Left renal cortex interstitium (tissue), 4 donors: ENCODE measurements at places on chromosomes 13 and 19. TPM values are rescaled to one million over a fixed set of nuclear protein-coding genes. Genes with fewer than 3 reads are reported as not detected.

- DNase-seq, result no peak
Observed at GRCh38 chr13:99463646-99464397, 37.5 kb upstream of the TM9SF2 start.

DNA sequence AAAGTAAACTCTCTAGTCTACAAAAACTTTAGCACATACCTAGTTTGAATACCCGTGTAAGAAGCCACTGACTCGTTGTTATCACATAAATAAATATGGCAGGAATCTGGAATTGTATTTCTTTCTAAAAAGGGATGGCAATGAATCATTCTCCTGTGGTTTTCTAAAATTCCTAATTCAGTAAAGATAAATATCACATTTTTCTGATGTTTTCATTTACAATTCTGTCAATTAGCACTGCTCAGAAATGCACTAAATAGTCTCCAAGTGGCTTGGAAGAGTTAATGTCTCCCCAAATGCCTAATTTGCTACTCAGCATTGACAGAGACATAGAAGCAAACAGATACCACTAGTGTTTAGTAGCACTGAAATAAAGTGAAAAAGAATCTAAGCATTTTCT, 547.7 kb upstream of the SLITRK1 start:
- no peak for DNase-seq

- DNase-seq, result no peak
Observed at GRCh38 chr19:51489113-51489512, 10.8 kb downstream of the CEACAM18 start.

GRCh38 chr13:72129117-72129516, 262.1 kb upstream of the DACH1 start:
- DNase-seq, result no peak

DNA sequence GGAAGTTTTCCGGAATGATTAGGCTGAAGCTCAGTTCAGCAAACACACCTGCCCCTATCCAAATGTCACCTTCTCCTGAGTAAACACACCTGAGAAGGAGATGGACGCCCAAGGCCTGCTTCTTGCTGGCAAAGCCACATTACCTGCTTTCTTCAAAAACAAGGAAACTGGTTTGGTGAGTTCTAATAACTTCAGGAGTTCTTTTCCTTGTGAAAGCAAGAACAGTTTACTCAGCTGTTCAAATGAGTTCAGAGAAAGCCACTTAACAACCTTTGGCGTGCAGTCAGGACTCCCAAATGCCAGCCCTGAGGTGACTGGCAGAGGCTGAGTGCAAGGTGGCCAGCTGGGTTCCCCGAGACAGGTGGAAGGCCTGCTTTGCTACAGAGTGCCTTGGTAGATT, 160.5 kb downstream of the STK24 start:
- no peak for DNase-seq

GRCh38 chr13:60887711-60888110, 490.7 kb downstream of the TDRD3 start:
- no peak for DNase-seq

GRCh38 chr13:113129921-113130750, 7.5 kb downstream of the F10 start:
- DNase-seq, result no peak

DNA sequence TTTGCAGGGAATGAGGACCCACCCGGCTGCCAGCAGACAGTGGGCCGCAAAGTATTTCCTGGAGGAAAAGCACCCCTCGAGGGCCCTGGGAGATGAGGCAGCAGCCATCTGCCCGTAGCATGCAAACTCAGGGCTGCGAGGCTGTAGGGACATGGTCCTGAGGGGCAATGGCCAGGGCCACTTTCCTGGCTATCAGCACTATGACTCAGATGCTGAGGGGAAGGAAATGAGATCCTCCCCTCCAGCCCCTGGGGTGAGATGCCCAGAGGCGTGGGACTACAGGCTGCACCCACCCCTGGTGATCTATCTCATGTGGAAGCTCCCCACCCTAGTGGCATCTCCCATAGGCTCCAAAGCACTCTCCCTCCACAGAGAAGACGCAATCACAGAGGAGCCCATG, 80.1 kb downstream of the SLC7A1 start:
- DNase-seq, result no peak

DNA sequence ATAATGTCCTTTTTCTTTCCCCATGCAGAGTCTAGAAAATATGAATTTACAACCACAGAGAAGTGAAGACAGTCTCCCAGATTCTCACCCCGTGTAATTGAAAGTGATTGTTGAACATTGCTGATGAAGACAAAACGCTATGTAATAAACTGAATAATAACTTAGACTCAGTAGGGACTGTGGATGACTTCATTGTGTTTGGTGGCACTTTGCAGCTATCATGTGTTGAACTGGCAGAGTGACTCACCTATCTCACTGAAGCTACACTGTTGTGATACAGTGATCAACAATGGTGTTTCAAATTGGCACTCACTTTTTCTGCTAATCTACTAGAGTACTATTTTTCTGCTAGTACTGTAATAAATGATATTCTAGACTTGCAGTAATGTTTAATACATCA, 261.3 kb downstream of the DACH1 start:
- no peak for DNase-seq

DNA sequence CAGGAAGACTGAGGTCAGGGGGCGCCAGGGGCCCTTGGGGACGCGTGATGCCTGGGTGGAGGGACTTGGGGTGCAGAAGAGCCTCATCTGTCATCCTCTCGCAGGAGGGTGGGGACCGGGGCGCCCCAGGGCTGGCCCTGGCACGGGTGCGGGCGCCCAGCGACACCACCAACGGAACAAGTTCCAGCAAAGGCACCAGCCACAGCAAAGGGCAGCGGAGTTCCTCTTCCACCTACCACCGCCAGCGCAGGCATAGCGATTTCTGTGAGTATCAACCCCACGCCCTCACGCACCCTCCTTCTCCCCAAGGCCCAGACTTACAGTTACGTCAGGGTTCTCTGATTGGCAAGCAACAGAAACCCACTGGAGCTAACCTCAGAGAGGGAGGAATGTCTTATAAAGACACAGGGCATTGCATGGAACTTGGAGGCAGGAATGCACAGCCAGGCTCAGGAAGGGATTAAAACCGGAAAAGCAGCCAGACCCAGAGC, 29.4 kb downstream of the MARK4 start:
- no peak for DNase-seq

DNA sequence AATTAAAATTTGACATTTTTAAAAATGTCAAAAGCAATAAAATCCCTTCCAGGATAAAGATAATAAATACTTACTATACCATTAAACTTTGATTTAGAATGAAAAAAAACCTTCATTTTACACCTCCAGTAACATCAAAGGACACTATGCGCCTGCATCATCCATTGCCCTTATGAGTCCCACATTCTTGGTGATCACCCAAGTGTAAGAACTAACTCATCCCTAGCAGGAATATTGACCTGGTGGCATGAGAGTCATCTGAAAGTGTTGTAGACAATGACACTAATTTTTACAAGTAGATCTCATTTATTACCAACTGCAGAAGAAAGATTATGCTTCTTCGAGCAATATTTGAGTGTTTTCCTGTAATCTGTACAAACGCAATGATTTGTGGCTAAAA, 1128.9 kb downstream of the EFNB2 start:
- no peak for DNase-seq

DNA sequence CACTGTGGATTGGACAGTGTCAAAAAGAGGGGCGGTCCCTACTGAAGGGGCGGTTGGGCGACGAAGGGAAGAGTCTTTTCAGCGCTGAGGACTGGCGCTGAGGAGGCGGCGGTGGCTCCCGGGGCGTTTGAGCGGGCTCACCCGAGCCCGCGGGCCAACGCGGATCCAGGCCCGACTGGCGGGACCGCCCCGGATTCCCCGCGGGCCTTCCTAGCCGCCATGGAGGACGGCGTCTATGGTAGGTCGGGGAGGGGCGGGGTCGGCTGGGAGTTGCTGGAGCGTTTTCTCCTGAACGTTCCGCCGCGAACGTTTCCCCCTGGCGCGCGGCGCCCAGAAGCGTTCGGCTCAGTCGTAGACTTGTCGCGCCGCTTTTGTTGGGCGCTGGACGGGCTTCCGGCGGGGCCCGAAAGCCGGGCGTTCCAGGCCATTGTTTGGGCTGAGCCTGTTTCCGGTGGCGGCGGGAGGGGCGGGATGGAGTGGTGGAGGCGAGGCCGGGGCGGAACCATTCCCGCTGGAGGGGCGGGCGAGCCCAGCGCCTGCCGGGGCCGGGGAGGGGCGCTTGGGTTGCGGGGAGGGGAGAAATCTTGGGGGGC, at the start of gene CYTH2:
CYTH2 (plus strand) TSS at position 81 of the 593 bp plus-strand sequence; CDS start at position 220, 139 bp downstream.
- DNase-seq, result no peak

DNA sequence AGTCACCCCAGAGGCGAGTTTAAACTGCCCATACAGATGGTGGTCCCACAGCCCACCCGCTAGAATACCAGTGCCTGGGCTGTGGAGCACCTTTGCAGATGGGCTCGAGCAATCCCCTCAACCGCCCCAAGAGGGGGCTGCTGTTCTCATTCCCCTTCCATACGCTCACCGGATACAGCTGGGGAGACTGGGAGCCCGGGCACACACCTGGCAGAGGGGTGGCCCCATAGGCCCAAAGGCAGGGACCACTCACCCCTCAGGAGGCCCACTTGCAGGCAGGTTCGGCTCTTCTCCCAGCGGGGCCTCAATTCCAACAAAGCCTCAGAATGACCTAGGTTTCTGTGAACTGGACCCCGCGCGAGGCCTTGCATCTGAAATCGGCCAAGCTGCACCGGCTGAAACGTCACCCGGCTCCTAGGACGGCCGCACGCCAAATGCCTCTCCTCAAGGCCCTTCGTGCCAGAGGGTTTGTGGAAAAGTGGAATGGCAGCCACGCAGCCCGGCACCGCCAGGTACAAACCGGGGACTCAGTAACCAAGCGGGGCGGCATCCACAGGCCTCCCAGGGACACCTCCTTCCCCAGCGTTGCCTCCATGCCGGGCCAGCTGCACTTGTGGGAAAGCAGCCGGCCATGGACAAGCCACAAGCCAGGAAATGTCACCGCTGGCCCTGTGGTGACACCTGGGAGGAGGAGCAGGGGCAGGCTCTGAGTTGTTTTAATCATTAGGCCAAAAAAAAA, 18.7 kb downstream of the MLLT1 start:
- DNase-seq, result no peak

GRCh38 chr13:59673286-59673685, 490.4 kb downstream of the DIAPH3 start:
- no peak for DNase-seq

GRCh38 chr19:29837996-29838395, 26.2 kb downstream of the CCNE1 start:
- no peak for DNase-seq

GRCh38 chr19:19738564-19738963, 5.7 kb upstream of the ZNF14 start:
- DNase-seq, result no peak

DNA sequence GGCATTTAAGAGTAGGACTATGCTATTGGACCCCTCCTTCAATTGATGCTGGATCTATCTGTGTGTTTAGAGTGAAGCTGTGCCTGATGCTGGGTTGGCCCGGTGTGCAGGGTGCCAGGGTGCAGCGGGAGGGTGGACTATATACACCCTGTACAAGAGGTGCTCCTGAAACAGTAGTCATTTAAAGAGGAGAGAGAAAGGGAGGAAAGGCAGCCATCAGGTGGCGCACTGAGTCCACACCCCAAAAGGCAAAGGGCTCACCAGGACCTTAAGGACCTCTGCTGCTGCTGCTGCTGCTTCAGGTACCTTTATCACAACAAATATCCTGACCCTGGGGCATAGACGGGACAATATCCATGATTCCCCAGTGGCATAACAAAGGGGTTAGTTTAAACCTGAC, 39.4 kb downstream of the ZNF136 start:
- no peak for DNase-seq

DNA sequence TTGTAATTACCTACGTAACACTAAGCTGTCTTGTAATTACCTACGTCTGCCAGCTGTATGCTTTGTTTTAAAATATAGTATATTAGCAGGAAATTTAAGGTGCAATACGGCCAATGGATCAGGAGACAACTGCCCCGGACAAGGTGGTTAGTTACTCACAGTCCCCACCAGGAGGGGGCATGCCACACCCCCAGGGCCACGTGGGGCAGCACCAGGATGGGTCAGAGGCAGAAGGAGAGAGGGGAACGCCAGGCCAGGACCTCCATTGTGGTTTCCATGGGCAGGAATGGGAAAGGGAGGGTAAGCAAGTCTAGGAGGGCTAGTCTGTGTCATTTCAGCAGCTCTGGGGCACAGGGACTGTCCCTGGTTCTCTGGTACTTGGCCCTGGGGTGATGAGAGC, 140.1 kb downstream of the URI1 start:
- no peak for DNase-seq

DNA sequence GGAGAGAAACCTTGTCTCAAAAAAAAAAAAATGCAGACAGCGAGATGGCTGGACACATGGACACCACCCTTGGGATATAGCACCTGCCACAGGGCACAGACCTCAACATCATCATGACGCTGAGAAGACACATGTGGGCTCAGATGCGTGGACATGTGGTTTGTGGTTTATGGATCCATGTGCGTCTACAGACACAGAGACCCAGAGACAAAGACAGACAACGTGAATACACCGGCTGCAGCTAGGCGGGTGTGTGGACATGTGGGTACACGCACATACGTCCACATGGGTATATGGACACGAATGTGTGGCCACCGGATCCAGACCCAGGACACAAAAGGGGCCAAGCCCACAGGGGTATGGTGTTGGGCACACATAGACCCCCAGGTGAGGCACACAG, 1.3 kb downstream of the TNFSF14 start:
- no peak for DNase-seq

- no peak for DNase-seq
Observed at GRCh38 chr13:23671377-23671776, 101.2 kb downstream of the TNFRSF19 start.

- no peak for DNase-seq
Observed at GRCh38 chr19:3137119-3137518, 1.3 kb downstream of the GNA15 start.

- no peak for DNase-seq
Observed at GRCh38 chr19:49430172-49430677, 5.0 kb downstream of the GFY start.

- no peak for DNase-seq
Observed at GRCh38 chr19:50992666-50993035, 8.8 kb downstream of the KLK8 start.

DNA sequence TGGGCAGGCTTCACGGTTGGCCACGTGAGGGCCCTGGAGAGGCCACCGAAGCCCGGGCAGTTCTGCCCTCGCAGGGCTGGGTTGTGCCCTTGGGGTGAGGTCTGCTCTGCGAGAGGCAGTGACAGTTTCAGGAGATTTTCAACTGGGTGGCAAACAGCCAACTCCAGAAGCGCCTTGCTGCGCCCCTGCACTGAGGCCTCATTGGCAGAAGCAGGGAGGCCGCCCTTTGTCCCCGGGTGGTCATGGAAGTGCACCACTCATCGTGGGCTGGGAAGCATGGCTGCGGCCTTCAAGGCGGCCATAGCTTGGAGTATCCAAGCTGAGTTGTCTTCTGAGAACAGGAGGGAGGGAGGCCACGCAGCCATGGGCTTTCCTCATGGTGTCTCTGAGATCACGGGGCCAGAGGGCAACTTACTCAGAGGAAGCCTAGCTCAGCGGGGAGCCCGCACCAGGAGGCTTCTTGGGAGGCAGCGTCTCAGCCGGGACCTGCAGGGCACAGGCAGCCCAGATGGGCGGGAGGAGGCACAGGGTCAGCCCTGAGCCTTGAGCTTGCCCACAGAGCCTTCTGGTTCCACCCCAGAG, 14.8 kb downstream of the PLEKHJ1 start:
- no peak for DNase-seq

GRCh38 chr13:77506874-77507273, 28.6 kb upstream of the SCEL start:
- no peak for DNase-seq

Gene HTR2A
- 0.86 TPM for polyA plus RNA-seq

Gene SIGLECL1
- polyA plus RNA-seq, result not detected

Gene FPR3
- polyA plus RNA-seq, result 0.28 TPM

Gene OR10H1
- 0.11 TPM for polyA plus RNA-seq

Gene OCEL1
- polyA plus RNA-seq, result 22.1 TPM

Gene APC2
- 1.7 TPM for polyA plus RNA-seq

Gene LILRB4
- polyA plus RNA-seq, result 1.0 TPM

Gene ZFP82
- 13.2 TPM for polyA plus RNA-seq

Gene ZNF30
- polyA plus RNA-seq, result 7.9 TPM

Gene TCF3
- 118 TPM for polyA plus RNA-seq
